ENCODE measurements at places on chromosomes 4 and X. TPM values are rescaled to one million over a fixed set of nuclear protein-coding genes. Genes with fewer than 3 reads are reported as not detected.

DNA sequence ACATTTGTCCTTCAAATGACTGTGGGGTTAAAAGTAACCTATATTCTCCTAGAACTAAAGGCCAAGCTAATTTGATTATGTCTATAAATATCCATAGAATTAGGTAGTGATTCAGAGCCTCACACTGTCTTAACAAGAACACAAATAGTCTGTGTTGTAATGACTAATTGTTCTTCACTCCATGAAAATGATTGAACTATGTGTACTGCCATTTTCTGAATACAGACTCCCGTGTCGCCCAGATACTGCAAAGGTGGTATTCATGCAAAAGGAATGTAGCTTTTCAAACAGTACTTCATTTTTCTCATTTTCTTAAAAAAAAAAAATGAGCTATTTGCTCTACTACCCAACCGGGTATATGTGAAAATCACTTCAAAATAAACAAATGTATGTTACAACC, 11.3 kb upstream of the PHKA2 start:
- no peaks in the 10 kb centered on the region for H3K27me3 ChIP-seq
- no peaks in the 10 kb centered on the region for H3K36me3 ChIP-seq
- H3K4me1 ChIP-seq: no peaks in the 10 kb centered on the region
- H3K4me3 ChIP-seq: no peak overlapping the region

- no peak for DNase-seq
- no peaks in the 10 kb centered on the region for H3K27me3 ChIP-seq
- H3K27ac ChIP-seq: no peak overlapping the region
- H3K4me3 ChIP-seq: no peak overlapping the region
Observed at GRCh38 chrX:75230296-75230695, 43.6 kb upstream of the UPRT start.

The SPATA4 gene
- total RNA-seq: not detected

The CACNA1F gene
- 0.06 TPM for total RNA-seq

GRCh38 chr4:177016541-177017141, 223.9 kb upstream of the VEGFC start:
- H3K4me1 ChIP-seq: no peaks in the 10 kb centered on the region
- H3K36me3 ChIP-seq: no peaks in the 10 kb centered on the region
- H3K27me3 ChIP-seq: no peaks in the 10 kb centered on the region
- DNase-seq: no peak

The SHROOM4 gene
- total RNA-seq: 10.0 TPM

The MAGEA6 gene
- total RNA-seq: not detected

The TMPRSS11B gene
- not detected for total RNA-seq
